Tibial nerve (tissue), 4 donors: ENCODE measurements at places on chromosomes 5 and 9.

DNA sequence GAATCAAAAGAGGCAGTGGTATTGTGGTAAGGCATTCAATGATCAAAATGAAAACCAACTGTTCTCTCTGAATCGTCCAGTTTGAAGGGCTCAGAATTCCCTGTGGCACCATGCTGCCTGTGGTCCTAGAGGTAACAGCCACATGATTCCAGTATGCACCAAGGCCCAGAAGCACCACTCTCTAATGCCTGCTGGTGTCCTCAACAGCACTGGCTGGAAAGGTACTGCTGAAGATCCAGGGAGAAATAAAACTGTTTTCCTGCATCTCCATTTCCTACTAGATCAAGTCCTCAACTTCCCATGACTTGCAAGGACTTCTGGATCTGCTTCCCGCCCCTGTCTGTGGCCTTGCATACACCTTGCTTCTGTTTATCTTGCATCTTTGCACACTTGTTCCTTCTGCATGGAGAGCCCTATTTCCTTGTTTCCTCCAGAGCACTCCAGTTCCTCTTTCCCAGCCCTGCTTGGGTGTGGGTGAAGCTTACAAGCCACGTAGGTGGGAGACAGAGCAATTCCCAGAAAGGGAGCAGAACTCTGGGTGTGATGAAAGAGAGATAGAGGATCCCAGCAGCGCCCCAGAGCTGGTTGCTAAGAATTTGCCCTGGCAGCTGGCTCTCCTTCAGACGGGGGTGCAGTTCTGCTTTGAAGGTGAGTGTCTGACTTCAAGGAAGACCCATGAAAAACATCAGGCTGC is 41.0 kb upstream of the EQTN start:
- no peaks in the 10 kb centered on the region for H3K27me3 ChIP-seq
- DNase-seq: no peak
- peak overlapping the region; percentile 68 for H3K27ac ChIP-seq
- H3K4me1 ChIP-seq: peaks cover 49% of the 10 kb centered on the region
- H3K4me3 ChIP-seq: no peak overlapping the region

GRCh38 chr5:171205375-171205774 is 103.7 kb upstream of the TLX3 start:
- no peaks in the 10 kb centered on the region for H3K4me1 ChIP-seq
- no peaks in the 10 kb centered on the region for H3K36me3 ChIP-seq
- H3K27me3 ChIP-seq: no peaks in the 10 kb centered on the region
- H3K27ac ChIP-seq: no peak overlapping the region
- no peak overlapping the region for H3K4me3 ChIP-seq

GRCh38 chr5:1525624-1526189 is 1.9 kb upstream of the LPCAT1 start:
- no peak for DNase-seq
- H3K27ac ChIP-seq: no peak overlapping the region
- H3K36me3 ChIP-seq: no peaks in the 10 kb centered on the region
- H3K27me3 ChIP-seq: no peaks in the 10 kb centered on the region

GRCh38 chr5:74382987-74383593 is 257.4 kb downstream of the ENC1 start:
- no peaks in the 10 kb centered on the region for H3K36me3 ChIP-seq
- peak overlapping the region; percentile 44 for H3K27ac ChIP-seq
- peaks cover 26% of the 10 kb centered on the region for H3K4me1 ChIP-seq
- H3K4me3 ChIP-seq: no peak overlapping the region
- no peak for DNase-seq

DNA sequence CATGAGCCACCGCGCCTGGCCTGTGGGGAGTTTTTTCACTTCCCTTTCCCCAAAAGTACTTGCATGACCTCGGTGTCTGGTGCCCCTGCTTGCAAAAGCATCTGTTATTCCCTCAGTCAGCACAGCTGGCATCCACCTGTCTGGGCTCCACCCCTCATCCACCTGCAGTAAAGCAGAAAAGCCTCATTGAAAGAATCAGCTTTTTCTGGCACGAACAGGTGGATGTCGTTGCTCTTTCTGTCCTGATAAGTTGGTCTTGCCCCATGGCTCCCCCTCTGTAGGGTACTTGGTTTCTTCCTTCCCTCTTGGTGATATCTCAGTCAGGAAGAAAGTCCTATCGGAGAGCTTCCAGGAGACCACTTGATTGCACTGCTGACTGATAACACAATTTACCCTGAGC is 37.4 kb downstream of the WWC1 start:
- H3K27ac ChIP-seq: no peak overlapping the region
- no peak overlapping the region for H3K4me3 ChIP-seq
- H3K4me1 ChIP-seq: peaks cover 7% of the 10 kb centered on the region
- H3K36me3 ChIP-seq: no peaks in the 10 kb centered on the region

DNA sequence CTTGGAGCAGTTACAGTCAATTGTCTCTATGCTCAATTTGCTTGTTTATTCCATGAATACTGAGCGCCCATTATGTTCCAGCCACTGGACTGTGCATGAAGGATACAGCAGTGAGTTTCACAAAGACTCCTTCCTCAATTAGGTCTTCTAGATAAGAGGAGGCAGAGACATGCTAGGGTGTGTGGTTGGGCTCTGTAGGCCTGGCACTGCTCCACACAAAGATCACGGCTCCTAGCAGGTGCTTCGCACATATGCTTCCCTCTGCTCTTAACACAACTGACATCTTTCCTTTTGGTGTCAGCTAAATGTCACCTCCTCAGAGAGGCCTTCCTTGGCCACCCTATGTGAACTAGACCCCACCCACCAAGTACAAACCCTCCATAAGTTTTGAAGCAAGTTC is 10.9 kb downstream of the IL12B start:
- no peaks in the 10 kb centered on the region for H3K4me1 ChIP-seq
- H3K27ac ChIP-seq: no peak overlapping the region
- H3K36me3 ChIP-seq: no peaks in the 10 kb centered on the region
- no peaks in the 10 kb centered on the region for H3K27me3 ChIP-seq
- no peak for DNase-seq

DNA sequence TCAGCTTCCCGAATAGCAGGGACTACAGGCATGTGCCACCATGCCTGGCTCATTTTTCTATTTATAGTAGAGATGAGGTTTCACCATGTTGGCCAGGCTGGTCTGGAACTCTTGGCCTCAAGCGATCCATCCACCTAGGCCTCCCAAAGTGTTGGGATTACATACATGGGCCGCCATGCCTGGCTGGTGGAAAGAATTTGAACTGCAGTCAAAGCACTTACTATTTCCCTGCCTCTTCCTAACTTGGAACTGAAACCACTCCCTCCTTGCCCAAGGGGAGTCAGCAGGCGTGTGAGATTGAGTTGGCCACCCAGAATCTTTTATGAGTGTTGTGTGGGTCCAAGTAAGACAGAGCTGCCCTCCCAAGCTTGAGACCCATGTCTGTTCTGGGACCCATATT is 86.1 kb upstream of the PTPN3 start:
- H3K27me3 ChIP-seq: no peaks in the 10 kb centered on the region
- H3K27ac ChIP-seq: no peak overlapping the region
- H3K4me1 ChIP-seq: no peaks in the 10 kb centered on the region
- H3K4me3 ChIP-seq: no peak overlapping the region

GRCh38 chr5:141326088-141326854 is 4.0 kb upstream of the PCDHGA1 start:
- H3K4me3 ChIP-seq: peak overlapping the region; percentile 16
- H3K36me3 ChIP-seq: no peaks in the 10 kb centered on the region
- H3K27me3 ChIP-seq: no peaks in the 10 kb centered on the region
- H3K4me1 ChIP-seq: peaks cover 2% of the 10 kb centered on the region
- no peak for DNase-seq

GRCh38 chr5:78215565-78215964 is 78.9 kb downstream of the AP3B1 start:
- no peak for DNase-seq
- no peak overlapping the region for H3K4me3 ChIP-seq
- H3K27ac ChIP-seq: no peak overlapping the region
- peaks cover 27% of the 10 kb centered on the region for H3K36me3 ChIP-seq
- no peaks in the 10 kb centered on the region for H3K4me1 ChIP-seq

GRCh38 chr5:56900395-56900794 is 9.0 kb upstream of the SETD9 start:
- H3K4me1 ChIP-seq: no peaks in the 10 kb centered on the region
- H3K27me3 ChIP-seq: no peaks in the 10 kb centered on the region
- DNase-seq: no peak
- H3K36me3 ChIP-seq: no peaks in the 10 kb centered on the region
- H3K4me3 ChIP-seq: no peak overlapping the region
- no peak overlapping the region for H3K27ac ChIP-seq

DNA sequence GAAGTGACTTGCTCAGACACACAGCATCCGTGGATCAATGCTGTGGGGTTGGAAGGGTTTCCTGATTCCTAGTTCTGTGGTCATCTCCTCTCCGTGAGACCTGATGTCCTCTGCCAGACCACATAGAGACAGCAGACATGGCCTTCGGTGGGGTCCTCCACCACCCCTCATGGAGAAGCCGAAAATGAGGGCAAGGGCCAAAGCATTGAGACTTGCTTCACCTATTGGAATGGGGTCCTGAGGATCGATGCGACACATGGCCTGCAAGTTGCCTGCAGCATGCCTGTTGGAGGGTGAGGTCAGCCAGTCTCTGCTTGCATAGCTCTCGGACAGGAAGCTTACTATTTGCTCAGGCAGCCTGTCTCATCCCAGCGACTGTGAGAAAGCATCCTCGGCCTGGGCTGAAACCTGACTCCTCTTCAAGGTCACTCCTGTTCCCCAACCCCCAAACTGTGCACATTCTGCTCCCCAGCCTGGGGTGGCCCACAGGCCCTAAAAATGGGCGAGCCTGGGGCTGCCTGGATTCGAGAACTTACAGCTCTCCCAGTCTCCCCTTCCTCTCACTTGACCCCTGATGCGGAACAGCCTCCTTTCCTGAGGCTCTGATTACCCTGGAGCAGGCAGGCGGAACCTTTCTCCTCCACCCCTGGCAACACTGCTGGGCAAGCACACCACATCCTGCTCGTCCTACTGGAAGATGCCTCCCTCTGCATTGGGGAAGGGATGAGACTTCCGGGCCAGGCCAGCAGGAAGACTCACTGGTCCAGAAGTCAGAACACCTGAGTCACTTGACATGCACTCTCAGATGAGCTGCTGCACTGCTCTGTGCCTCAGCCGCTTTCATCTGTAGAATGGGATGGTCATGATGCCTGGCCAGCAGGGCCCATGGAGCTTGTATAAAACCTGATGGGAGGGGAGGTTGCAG is 186.9 kb downstream of the RGS3 start:
- no peak overlapping the region for H3K4me3 ChIP-seq
- H3K27ac ChIP-seq: no peak overlapping the region
- no peaks in the 10 kb centered on the region for H3K4me1 ChIP-seq
- H3K27me3 ChIP-seq: no peaks in the 10 kb centered on the region
- H3K36me3 ChIP-seq: no peaks in the 10 kb centered on the region

DNA sequence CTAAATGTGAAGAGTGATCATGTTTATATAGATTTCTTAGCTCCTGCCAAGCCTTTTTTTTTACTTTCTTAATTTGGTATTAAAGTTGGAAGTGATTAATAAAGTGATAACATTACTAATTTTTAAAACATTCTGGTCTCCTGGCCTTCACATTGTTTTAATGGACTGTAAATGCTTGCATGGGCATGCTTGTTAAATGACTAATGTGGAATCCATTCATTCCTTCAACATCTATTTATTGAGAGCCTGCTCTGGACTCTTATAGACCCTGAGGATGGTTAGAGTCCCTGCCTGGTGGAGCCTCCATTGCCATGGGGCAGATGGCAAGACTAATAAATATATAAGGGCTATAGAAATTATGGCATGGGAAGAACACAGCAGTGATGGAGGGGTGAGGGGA is 103.5 kb downstream of the NTRK2 start:
- H3K4me3 ChIP-seq: no peak overlapping the region
- no peak for DNase-seq
- no peaks in the 10 kb centered on the region for H3K4me1 ChIP-seq

- H3K27ac ChIP-seq: no peak overlapping the region
- H3K36me3 ChIP-seq: no peaks in the 10 kb centered on the region
- no peaks in the 10 kb centered on the region for H3K4me1 ChIP-seq
- H3K27me3 ChIP-seq: no peaks in the 10 kb centered on the region
These were observed 269.5 kb downstream of the AUH start for GRCh38 chr9:91092214-91092613.

- H3K4me1 ChIP-seq: peaks cover 17% of the 10 kb centered on the region
- no peaks in the 10 kb centered on the region for H3K36me3 ChIP-seq
- H3K4me3 ChIP-seq: no peak overlapping the region
- H3K27me3 ChIP-seq: no peaks in the 10 kb centered on the region
- DNase-seq: no peak
These were observed 15.2 kb downstream of the ERP44 start for GRCh38 chr9:100083448-100084127.

GRCh38 chr9:110599468-110599867 is 19.9 kb upstream of the SVEP1 start:
- DNase-seq: no peak
- H3K36me3 ChIP-seq: no peaks in the 10 kb centered on the region
- no peaks in the 10 kb centered on the region for H3K27me3 ChIP-seq
- H3K27ac ChIP-seq: no peak overlapping the region
- H3K4me1 ChIP-seq: no peaks in the 10 kb centered on the region

- H3K36me3 ChIP-seq: no peaks in the 10 kb centered on the region
- no peak overlapping the region for H3K4me3 ChIP-seq
- no peaks in the 10 kb centered on the region for H3K4me1 ChIP-seq
- H3K27ac ChIP-seq: no peak overlapping the region
These were observed 1791.1 kb downstream of the MAT2B start for GRCh38 chr5:165296401-165297130.

- H3K4me1 ChIP-seq: no peaks in the 10 kb centered on the region
- DNase-seq: no peak
- H3K4me3 ChIP-seq: no peak overlapping the region
- no peaks in the 10 kb centered on the region for H3K27me3 ChIP-seq
- no peaks in the 10 kb centered on the region for H3K36me3 ChIP-seq
These were observed 275.0 kb downstream of the NR2F1-AS1 start for GRCh38 chr5:93305984-93306383.

DNA sequence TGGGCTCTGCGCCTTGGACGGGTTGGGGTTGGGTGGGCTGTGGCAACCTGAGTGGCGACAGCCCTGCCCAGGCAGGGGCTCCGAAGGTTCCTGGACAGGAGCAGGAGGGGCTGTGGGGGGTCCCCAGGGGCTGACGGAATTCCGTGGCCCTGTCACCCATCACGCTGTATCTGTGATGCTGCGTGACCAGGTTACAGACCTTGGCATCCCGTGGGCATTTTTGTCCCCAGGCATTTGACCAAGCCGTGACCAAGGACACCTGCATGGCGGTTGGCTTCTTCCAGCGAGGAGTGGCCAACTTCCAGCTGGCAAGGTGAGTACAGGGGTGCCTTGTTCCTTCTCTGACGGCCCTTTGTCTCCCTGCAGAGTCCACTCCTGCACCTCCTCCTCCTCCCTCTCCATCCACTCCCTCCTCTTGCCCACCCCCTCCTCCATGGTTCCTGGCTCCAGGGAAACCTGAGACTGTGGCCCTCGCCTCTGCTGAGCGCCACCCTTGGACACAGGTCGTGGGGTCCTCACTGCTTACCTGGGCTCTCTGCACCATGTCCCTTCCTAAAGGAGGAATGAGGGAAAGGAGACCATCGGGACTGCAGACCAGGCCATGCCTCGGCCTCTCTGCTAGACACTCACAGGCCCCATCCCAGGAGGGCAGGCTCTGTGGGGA is 3.0 kb downstream of the NOXA1 start:
- H3K4me3 ChIP-seq: no peak overlapping the region
- H3K27ac ChIP-seq: no peak overlapping the region
- no peaks in the 10 kb centered on the region for H3K36me3 ChIP-seq
- no peaks in the 10 kb centered on the region for H3K27me3 ChIP-seq
- no peak for DNase-seq
- no peaks in the 10 kb centered on the region for H3K4me1 ChIP-seq
